Muscle of leg (tissue), 16 donors: ENCODE measurements at places on chromosomes 7 and 10.

- DNase-seq, result peak; percentile 66
Measured at GRCh38 chr7:17680026-17680425, 260.3 kb downstream of the SNX13 start.

- DNase-seq, result peak; percentile 34
Measured at GRCh38 chr7:93890041-93890463, 501 bp downstream of the TFPI2 start.

GRCh38 chr7:131835141-131835540, 278.7 kb upstream of the PODXL start:
- no peak for DNase-seq

DNA sequence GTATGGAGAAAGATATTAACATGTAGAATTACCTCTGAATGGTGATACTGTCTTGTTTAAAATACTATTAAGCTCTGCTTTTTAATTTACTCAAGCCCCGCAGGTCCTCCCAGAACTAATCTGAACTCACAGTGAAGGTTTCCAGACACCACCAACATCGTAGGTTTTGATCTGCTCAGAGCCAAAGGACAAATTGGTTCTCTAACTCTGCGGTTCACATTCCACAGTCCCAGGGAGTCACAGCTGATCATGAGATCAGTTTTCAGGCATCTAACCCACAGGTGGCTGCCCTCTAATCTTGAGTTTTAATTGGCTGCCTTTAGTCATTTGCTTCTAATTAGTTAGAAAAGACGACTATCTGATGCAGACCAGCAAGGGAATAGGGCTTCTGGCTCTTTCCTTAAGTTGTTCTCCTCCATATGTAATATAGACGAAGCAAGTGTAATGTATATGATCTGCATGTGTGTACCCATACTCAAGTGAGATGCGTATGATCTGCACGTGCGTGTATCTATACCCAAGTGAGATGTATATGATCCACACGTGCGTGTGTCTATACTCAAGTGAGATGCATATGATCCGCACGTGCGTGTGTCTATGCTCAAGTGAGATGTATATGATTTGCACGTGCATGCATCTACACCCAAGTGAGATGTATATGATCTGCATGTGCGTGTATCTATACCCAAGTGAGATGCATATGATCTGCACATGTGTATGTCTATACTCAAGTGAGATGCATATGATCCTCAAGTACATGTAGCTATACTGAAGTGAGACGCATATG, 331.5 kb upstream of the NPVF start:
- DNase-seq, result no peak

- peak; percentile 3 for DNase-seq
Measured at GRCh38 chr7:142711746-142712616, 37.3 kb upstream of the PRSS1 start.

DNA sequence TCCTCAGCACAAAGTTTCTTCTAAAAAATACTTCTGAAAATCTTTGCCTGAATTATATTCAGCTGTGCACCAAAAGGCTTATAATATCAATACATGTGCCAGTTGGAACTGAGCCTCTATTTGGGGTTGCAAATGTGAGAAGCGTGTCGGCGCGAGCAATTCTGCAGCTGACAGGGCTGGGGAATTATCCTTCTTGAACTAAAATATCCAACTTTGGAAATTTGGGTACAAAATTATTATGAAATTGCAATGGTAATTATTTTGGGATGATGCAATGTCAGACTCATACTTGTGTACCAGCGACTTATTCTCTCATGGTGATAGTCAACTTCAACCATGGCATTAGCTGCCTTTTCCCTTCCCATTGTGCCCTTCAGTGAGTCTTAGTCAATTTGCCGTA, 507.0 kb upstream of the KLF6 start:
- peak; percentile 96 for DNase-seq

DNA sequence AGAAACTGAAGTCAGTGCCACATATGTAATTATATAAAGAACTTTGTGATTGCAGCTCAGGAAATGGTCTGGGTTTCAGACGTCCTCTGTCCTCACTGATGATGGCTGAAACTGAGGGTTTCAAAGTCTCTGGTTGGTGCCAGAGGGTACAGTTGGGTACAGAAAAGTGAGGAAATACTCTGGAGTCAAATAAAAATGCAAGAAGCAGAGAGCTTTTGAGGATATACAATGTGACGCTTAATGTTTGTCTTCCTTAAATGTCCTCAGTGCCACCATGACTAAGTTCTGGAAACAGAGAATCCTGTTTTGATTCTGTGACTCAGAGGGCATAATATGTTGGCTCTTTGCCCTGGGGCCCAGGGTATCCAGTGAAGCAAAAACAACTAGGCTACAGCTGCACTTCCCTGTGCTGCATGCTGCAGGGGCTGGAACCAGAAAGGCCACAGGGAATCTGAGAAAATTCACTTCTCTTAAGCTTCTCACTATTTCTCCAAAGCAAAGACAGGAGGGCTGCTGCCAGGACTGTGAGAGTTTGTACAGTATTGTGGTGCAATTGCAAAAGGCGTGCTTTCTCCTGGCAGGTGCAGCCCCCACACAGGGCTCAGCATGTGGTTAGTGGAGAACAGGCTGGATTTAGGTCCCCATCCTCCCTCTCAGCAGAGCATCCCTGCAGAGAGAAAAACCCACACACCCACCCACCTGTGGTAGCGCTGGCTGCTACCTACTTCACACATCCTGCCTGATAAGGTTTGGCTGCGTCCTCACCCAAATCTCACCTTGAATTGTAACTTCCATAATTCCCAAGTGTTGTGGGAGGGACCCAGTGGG, 169.5 kb upstream of the SVIL start:
- DNase-seq, result peak; percentile 83

DNA sequence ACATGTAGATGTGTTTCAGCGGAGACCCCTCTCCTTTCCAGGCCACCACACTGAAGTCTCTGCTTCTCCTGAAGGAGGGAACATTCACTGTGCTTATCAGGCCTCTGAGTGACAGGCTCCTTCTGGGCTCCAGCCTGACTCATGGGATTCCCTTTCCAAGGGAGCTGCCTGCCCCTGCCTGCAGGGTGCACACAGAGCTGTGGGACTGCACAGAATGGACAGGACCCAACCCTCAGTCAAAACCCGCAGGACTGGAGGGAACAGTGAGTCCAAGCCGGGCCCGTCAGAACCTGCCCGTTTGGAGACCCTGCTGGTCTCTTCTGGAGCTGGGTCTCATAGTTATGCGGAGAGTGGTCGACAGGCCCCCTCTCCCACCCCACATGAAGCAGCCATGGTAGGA, 32.6 kb downstream of the PLAC9 start:
- DNase-seq, result no peak

GRCh38 chr7:143258831-143259230, 4.4 kb upstream of the GSTK1 start:
- no peak for DNase-seq

DNA sequence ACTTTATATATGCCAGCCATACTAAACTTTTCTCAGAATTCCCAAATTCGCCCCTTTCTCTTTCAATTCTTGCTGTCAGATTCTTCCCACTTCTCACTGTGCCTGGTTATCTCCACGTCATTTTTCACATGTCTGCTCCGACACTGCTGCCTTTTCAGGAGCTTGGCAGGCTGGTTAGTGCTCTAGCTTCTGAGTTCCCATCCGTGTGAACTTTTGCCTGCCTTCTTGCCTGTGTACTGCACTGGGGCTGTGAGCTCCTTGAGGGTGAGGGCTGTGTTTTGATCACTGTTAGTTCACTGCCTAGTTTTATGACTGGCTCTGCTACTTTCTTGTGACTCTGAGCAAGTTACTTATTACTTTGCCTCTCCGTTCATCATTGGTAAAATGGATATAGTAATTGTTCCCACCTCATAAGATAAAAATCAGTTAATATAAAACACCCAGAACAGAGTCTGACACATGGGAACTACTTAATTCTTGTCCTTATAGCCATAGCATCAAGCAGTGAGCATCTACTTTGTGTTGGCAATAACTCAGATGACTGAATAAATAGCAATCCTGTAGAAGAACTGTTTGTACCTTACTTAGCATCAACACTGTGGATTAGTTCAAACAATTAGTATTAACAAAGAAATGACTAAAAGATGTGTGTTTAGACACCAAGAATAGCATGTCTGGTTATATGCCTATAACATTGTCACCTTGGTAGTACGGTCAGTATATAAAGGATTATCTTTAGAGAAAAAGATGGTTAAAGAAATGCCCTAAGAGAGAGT, 5.5 kb downstream of the GSTO1 start:
- DNase-seq, result no peak

GRCh38 chr7:156058248-156058647, 246.0 kb upstream of the SHH start:
- no peak for DNase-seq

DNA sequence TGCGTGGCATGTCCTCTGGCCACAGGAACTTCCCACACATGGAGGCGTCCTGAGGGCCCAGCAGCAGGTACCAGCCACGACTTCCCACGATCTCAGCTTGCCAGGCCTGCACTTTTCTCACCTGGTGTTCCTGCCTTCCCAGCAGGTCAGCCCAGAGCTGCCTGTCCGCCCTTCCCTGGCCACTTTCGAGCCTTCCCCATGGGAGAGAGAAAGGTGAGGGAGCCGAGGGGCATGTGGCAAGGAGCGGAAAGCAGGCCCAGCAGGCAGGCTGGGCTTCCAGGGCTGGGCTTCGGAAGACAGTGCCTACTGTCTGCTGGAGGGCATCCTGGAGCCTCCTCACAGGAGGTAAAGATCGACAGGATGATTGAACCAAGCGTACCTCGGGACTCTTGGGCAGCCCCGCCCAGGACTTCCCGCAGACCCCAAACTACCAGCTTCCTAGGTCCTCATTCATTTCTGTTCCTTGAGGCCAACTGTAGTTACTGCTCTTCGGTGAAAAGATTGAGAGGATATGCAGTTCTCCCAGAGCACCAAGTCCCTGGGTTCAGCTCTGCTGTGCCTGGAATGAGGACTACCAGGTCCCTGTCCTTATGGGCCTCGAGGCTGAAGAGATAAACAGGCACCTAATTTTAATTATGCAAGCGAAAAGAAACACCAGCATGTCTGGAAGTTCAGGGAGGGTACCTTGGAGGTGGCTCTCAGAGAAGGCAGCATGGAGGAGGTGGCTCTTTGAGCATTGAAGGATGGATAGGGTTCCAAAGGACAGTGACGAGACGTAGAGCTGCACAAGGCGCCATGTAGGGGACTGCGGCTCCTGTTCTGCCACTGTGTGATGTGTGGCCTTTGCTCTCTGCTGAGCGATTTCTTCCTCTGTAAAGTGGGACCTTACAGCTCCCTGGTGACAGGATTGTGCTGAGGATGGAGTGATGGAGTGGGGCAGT, 87.8 kb downstream of the ZMIZ1 start:
- no peak for DNase-seq

DNA sequence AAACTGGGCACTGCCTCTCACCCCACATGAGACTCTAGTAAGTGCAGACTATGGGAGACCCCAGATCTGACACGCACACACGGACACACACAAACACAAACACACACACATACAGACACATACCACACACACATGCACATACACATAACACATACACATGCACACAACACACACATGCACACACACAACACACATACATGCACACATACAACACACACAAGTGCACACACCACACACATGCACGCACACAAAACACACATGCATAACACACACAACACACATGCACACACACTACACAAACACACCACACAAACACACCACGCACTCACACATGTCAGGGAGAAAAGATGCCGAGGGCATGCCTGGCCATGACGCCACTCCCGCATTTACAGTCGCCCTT, 205.5 kb downstream of the TYW1B start:
- DNase-seq, result no peak

DNA sequence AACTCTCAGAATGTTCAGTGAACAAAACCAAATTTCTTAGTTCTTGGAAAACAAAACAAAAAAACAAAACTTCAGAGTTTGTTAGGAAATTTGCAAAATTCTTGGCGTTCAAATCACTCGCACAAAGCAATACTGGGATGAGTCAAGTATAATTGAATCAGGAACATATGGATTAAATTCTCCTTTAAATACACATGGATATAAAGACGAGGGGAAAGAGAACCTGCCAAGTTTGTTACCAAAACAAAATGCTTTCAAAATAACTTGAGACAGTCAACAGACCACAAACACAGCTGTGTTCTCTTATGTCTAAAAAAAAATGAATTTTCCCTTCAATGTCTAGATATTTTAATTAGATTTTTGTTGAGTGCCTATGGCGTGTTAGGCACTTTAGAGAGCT, 93.5 kb upstream of the MPP7 start:
- DNase-seq, result peak; percentile 90

GRCh38 chr7:99292127-99292526, 19.5 kb downstream of the MYH16 start:
- DNase-seq, result no peak

- no peak for DNase-seq
Measured at GRCh38 chr7:128129224-128129864, 98.1 kb upstream of the LRRC4 start.

GRCh38 chr7:41994746-41995110, 242.3 kb downstream of the GLI3 start:
- no peak for DNase-seq

GRCh38 chr10:16809074-16809718, 8.0 kb downstream of the RSU1 start:
- DNase-seq, result no peak

GRCh38 chr10:122029499-122030199, 40.7 kb downstream of the TACC2 start:
- peak; percentile 69 for DNase-seq

GRCh38 chr10:131216681-131217230, 94.8 kb downstream of the TCERG1L start:
- DNase-seq, result no peak

DNA sequence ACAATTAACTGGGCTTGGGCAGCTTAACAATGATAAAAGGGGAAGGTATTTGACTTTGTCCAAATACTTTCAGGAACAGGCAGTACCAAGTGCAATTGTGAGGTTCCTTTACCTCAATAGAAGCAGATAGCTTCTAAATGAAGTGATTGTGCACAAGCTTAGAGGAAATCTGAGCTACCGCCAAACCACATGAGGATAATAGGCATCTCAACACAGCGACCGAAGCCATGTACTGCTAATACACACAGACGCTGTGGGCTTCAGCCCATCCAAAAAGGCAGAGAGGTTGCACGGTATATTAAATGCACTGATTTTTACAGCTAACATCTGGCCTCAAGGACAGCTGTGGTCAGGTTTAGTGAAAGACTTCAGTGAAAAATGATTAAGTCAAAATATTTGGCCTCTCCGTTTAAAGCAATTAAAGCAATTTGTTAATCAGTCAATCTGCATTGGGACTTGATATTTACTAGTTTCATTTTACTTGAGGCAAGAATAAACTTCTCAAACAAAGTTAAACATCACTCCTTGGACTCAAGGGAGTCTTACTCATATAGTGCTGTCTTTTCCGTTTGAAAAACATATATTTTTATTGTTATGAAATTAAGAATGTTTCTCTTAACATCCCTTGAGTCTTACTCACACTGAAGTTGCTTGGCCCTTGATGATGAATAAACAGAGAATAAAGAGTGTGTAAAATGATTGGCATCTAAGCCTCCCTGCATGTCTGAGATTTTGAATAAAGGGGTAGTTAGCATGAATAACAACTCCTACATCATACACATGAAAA, 306.3 kb downstream of the C7orf25 start:
- DNase-seq, result peak; percentile 80

GRCh38 chr7:16905300-16906044, 23.7 kb upstream of the AGR3 start:
- DNase-seq, result peak; percentile 26

- peak; percentile 45 for DNase-seq
Measured at GRCh38 chr7:119197877-119198527, 973.5 kb downstream of the ANKRD7 start.

GRCh38 chr7:147670759-147671158, 919.8 kb upstream of the C7orf33 start:
- DNase-seq, result no peak

GRCh38 chr10:15015451-15015850, 28.3 kb upstream of the OLAH start:
- DNase-seq, result no peak
